Left colon (tissue), 2 donors: ENCODE measurements at places on chromosomes 3 and 15.

DNA sequence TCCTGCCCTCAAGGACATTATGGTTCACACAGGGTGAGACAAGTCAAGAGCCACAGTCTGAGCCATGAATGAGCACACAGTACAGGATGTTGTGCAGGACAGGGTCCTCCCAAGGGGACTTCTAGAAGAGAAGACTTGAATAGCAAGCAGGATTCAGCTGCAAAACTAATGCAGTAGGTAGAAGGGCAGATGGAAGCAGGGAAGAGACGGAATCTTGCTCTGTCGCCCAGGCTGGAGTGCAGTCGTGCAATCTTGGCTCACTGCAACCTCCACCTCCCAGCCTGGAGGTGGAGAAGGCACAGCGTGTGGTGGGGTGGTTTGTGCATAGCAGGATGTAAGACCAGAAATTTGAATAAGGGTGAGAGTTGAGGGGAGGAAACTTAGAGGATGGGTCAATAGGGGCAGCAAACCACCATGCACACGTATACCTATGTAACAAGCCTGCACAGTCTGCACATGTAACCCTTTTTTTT, 8.0 kb downstream of the BCL2L10 start:
- DNase-seq, result no peak

DNA sequence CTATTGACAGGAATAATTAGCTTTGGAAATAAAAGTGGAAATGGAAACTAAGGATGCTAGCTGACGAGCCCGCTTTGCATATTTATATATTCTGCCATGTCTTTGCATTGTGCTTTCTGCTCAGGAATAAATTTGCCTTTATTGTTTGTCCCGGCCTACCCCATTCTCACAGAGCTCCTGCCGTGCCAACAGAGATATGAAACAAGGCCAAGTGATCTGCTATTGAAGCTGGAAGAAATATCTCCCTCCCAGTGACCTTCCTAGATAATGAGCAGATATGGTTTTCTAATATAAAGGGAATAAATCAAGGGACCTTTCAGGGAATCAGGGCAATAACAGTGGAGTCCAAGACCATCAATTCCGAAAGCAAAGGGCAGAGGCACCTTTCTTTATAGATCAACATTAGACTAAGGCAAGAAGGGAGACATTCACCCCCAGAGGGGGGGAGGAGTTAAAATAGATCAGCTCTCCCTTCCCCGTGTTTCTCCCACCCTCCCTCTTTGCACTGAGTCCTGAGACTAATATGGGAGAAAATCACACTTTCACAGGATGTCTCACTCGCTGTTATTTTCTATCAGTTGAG, 664.6 kb downstream of the AGBL1 start:
- DNase-seq, result no peak

DNA sequence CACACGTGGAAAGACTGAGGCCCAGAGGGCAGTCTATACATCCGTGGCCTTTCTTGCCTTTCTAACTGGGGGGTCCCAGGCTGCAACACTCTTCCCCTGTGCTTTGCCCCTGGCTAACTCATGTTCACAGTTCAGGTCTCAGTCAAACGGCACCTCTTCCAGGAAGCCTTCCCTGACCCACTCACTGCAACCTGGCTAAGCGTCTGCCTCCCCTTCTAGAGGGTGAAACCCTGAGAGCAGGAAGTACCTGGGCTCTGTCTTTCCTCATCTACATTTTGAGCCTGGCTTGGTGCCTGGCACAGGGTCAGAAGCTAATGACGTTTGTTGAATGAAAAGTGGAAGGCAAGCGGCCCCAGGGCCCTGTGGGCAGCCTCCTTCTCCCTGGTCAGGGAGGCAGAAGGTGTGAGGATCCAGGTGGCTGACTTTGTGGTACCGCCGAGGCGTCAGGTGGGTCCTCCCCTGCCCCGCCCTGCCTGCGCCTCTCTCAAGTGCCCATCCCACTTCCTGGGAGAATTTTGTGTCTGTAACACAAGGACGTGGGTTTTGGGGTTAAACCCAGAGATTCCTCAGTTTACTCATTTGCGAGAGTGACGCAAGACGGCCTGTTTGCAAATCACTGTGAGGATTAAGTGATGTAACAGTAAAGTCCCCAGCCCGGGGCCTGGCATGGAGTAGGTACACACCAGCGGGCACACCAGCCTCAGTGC, 32.1 kb downstream of the DNASE1L3 start:
- peak; percentile 34 for DNase-seq

DNA sequence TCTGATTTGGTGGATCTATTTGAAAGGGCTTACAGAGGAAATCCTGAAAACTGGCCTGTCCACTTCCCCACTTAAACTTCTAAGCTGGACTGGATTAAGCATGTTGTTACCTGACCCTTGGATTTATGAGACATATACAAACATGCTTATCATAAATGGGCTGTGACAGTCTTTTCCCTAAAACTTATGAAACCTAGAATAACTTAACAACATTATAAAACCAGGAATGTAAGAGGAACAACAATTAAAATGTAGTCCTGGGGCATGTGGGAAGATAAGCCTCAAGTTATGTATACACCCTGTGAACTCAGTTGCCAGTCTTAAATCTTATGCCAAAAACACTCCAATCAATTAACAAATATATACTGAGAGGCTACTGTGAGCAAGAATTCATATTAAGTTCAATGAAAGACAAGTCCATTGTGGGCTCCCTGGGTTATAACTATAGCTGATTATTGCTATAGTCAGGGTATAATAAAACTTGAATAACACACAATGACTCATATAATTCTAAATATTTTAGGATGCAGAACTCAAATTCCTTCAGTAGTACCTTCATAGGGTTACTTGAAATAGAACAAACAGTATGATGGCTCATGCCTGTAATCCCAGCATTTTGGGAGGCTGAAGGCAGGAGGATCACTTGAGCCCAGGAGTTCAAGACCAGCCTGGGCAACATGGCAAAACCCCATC, 87.2 kb upstream of the PPIB start:
- DNase-seq, result no peak

DNA sequence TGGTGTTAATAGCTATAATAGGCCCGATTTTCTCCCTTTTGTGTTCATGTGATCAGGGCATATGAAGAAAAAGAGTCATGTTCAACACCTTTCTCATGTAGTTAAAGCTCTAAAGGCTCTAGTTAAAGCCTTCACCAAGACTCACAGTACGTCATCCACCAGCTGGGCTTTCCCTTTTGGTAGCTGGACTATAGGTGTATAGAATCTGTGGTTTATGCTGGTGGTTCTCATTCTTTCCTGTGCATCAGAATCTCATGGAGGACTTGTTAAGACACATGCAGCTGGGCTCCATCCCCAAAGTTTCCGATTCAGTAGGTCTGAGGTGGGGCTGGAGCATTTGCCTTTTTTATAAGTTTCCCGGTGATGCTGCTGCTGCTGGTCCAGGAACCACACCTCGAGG, 31.0 kb downstream of the CFAP91 start:
- DNase-seq, result no peak

- no peak for DNase-seq
Measured at GRCh38 chr3:60011218-60011617, 961.4 kb upstream of the CFAP20DC start.

DNA sequence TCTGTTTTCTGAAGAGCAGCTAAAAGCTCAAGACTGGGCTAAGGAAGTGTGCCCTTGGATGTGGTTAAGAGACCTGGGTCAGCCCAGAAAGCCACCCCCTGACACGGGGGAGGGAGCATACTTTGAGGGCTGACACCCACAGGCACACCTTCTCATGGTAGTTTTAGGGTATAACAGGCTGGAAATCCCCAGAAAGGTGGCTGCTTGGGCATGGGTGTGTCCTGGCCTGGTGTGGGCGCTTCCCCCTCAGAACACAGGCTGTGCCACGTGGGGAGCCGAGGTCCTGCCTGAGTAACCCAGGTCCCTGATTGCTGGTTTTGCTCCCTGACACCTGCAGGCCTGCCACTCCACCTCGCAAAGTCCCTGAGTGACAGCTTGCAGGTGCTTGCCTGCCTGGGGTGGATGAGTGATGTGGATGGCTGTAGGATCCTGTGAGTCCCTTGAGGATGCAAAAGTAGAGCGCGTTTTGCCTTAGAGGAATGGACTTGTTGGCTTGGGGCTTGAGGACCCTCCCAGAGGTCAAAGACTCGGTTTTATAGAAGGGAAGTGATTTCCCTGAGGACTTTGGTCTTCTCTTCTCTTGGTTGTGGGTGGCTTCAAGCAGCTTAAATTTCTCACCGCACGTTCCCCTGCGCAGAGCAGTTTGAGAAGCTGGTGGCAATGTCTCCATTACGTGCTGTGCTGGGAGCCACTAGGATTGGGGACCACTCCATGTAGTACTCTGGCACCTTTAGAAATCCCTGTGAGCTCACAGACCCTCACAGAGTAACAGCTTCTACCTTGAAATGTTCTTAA, 94.4 kb downstream of the DNASE1L3 start:
- no peak for DNase-seq
